ENCODE measurements at places on chromosomes 4 and X.

DNA sequence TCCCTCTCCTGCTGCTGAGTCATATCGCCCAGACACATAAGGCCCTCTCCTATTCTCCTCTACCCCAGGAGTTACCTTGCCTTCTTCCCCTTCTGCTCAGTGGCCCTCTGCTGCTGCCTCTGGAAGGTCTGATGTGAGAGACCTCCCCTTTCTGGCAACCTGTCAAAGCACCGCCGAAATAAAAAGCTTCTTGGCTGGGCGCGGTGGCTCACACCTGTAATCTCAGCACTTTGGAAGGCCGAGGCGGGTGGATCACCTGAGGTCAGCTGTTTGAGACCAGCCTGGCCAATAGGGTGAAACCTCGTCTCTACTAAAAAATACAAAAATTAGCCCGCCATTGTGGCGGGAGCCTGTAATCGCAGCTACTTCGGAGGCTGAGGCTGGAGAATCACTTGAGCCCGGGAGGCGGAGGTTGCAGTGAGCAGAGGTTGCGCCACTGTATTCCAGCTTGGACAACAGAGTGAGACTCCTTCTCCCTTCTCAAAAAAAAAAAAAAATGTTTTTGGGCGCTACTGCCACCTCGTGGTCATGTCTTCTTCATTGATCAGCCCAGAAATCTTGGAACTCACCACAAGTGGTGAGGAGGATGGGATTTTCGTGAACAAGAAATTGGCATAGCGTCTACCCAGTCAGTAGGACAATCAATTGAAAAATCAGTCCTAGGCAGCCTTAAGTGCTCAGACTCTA, 8.6 kb upstream of the ZXDA start:
- DNase-seq, result peak; percentile 10

DNA sequence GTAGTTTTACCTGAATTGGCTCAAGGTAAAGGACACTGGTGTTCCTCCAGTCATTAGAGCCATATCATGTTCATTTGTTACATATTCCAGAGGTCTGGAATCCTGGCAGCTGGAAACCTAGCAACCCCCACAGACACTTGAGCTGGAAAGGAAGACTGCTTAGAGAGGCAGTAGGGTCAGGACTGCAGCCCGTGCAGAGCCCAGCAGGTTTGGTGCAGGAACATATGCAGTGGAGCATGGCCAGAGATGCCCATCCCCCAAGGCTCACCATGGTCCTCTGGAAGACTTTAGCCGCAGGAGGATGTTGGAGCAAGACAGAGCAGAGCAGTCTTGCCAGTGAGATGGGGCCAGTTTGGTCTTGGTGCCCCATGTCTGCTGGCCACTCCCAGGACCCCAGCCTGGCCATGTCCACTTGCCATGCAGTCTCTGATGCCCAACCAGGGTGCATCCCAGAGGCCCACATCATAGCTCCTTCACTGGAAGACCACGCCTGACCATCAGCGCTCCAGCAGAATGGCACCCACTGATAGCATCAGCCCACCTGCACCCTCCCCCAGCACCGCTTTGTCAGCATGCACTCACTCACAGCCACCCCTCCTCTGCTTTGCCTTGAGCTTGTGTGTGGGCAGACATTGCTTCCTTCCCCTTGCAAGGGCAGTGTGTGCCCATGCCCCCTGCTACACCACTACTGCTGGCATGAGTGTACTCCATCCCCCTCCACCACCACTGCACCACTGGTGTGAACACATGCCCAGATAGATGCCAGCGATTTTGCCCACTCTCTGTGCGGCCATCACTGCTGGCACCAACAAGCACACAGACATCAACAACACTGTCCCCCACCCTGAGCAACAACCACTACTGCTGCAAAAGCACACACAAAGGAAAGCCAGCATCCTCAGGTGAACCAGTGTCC, 190.3 kb upstream of the SPOCK3 start:
- DNase-seq, result no peak

GRCh38 chr4:88204882-88205281, 46.4 kb upstream of the ABCG2 start:
- no peak for DNase-seq

- no peak for DNase-seq
Observed at GRCh38 chr4:24230955-24231354, 341.1 kb upstream of the PPARGC1A start.

DNA sequence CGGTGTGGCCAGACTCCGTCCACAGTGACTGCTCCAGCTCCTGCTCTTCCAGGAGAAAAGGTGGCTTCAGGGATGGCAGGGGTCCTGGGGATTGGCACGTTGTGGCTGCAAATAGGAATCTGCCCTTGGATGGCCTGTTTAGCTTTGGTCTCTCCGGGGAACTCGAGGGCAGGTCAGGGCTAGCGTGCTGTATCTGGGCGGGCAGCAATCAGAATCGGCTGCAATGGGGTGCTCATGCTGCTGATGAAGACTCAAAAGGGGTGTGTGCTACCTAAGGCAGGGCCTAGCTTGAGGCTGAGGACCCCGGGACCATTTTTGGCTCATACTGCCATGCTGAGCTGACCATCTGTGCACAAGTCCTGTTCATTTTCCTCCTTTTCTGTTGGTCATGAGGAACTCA, 51.3 kb downstream of the RGS12 start:
- DNase-seq, result no peak

- DNase-seq, result no peak
Observed at GRCh38 chrX:45830343-45830742, 629.7 kb upstream of the DIPK2B start.

- no peak for DNase-seq
Observed at GRCh38 chrX:23332888-23333821, 1.5 kb upstream of the PTCHD1 start.

- DNase-seq, result peak; percentile 82
Observed at GRCh38 chr4:11635342-11635741, 206.6 kb upstream of the HS3ST1 start.

DNA sequence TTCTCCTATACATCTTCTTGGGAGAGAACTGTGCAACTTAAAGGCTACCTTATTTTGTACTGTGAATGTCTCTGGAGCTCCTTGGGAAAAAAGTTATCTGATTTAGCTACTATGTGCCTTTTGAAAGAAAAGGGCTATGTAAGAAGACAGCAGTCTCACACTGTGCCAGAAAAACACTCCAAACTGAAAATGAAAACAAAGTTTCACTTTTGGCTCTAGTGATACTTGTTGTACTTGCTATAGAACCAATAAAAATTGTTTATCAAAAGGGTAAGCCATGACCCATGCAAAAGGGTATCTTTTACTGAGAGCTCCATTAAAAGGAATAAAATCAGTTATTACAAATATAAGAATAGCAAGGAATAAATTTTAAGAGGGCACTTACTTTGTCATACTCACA, 2270.0 kb downstream of the ARAP2 start:
- DNase-seq, result no peak

GRCh38 chr4:24975510-24975909, 55.2 kb downstream of the LGI2 start:
- DNase-seq, result no peak

DNA sequence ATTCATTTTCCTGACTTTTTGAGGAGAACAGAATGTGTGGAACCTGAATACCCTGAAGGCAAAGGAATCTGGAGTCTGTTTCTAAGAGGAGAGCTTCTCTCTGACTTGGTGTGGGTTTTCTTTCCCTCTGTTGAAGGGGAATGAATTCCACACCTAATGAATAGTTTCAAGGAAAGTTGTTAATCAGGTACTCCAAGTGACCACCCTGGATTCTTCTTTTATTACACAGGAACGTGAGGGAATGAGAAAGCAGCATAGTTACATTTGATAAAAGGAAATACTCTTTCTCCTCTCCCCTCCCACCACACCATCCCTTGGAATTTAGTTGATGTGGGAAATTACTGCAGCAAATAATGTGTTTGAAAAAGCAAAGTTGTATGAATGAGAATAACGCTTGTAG, 29.7 kb downstream of the SLIT2 start:
- DNase-seq, result no peak

DNA sequence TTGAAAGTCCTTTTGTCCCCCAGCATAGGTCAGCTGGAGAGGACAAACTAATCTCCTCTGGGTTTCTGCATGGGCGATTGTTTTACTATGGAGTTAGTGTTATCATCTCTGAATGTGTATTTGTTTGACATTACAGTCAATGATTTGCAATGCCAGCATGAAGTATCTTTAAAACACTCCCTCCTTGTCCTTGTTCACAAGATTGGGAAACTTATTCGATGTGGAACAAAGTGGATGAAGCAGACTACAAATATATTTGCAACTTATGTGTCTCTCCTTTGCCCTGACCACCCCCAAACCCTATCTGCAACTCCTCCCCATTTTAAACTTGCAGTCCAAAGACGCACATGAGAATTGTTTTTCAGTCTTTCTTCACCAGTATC, 1.5 kb upstream of the PITX2 start:
- DNase-seq, result peak; percentile 56

DNA sequence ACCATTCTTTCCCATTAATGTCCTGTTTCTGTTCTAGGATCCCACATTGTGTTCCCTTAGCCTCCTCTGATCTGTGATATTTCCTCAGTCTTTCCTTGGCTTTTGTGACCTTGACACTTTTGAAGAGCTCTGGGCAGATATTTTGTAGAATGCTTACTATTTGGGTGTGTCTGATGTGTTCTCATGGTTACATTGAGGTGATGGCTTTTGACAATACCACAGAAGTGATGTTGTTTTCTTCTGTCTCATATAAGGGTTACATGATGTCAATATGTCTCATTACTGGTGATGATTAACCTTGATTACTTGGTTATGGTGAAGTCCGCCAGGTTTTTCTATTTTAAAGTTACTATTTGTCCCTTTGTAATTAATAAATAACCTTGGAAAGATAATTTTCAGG, 183.7 kb downstream of the SOWAHB start:
- no peak for DNase-seq

- peak; percentile 17 for DNase-seq
Observed at GRCh38 chr4:101501421-101501820, 154.1 kb upstream of the PPP3CA start.

- no peak for DNase-seq
Observed at GRCh38 chrX:104432321-104432720, 133.7 kb upstream of the IL1RAPL2 start.

DNA sequence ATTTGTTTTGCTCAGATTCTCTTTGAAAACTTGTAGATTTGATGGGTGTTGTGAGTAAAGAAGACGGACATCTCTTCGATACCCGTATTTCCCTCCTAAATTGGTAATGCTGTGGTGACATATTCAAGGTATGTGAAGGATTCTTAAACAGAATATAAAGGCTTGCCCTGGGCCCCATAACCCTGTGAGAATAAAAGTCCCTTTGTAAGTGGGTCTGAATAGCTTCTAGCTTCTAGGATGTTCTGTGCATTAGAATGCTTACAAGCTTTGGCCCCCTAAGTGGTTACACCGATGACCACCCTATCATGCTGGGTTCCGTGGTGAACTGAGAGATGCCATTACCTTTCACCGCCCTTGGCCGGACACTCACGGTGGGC, 574 bp upstream of the MOB1B start:
- DNase-seq, result no peak

- DNase-seq, result no peak
Observed at GRCh38 chrX:36963852-36964251, 44.3 kb upstream of the FAM47C start.

- DNase-seq, result no peak
Observed at GRCh38 chrX:38669428-38669827, 108.1 kb downstream of the TSPAN7 start.

- no peak for DNase-seq
Observed at GRCh38 chrX:7069556-7069955, 78.0 kb upstream of the STS start.

DNA sequence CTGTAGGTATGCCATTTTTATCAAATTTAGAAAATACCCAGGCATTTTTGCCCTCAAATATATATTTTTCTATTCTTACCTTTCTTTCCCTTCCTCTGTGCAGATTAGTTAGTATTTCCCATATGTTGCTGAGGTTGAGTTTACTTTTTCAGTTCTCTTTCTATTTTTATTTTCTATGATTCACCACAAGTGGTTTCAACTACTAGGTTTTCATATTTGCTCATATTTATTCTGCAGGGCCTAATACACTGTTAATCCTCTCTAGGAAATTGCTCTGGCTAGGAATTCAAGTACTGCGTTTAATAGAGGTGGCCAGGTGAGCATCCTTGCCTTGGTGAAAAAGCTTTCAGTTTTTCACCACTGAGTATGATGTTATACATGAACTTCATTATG, 1535.3 kb upstream of the PCDH10 start:
- peak; percentile 7 for DNase-seq

DNA sequence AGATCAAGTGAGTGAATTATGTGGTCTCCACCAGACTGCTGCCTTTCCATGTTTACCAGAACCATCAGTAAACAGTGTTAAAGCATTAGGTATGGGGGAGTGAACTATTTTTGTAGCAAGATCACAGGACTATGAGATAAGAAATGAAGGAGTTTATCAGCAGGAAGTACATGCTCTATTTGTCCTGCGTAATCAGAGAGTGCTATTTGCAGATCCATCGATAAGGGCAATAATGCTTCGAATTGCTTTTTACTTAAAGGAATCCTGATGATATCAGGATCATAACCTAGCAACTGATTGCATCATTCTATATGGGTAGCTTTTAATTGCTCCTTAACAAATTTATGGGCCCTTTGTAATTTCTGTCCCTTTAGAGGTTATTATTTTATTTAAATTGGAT, 57.1 kb downstream of the RBM46 start:
- no peak for DNase-seq

DNA sequence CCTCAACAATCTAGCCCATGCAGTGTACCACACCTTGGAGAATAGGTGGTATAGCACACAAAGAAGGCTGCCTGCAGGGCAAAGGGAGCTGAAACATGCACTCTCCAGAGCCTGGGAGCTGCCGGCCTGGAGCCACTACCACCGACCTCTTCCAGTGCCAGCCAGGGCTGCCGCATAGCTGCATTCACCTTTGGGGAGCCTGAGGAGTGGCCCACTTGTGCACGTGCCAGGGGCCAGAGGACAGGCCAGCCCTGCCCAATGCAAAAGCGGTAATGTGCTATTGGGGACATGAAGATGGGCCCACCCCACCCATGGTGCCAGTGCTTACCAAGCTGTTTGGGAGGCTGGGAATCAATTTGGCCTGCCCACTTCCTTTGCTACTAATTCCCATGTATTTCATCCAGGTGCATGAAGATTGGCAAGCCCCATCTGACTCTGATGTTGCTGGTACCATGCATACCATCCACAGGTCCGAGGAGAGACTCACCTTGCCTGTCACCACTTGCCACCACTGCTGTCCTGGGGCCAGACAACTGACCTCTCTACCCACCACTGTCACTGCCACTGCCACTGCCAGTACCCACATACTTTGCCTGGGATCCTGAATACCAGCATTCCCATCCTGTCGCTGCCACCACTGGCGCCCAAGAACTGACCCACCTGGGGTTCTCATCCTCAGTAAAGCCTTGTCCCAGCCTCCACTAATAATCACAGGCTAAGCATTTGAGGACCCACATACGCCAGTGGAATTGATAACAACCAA, 506.9 kb downstream of the MAGEB5 start:
- DNase-seq, result no peak
